ENCODE measurements at places on chromosomes 12 and 14.

- no peak for DNase-seq
Observed at GRCh38 chr12:78420991-78421390, 443.6 kb upstream of the SYT1 start.

DNA sequence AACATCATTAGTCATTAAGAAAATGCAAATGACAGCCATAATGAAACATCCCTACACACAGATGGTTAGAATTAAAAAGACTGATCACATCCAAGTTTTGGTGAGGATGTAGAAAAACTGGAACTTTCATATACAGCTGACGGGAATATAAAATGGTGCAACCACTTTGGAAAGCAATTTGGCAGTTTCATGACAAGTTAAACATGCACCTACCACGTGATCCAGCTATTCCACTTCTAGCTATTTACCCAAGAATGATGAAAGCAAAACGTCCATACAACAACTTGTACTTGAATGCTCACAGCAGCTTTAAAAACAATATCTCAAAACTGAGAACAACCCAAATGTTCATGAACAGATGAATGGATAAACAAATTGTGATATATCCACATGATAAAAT is 77.9 kb upstream of the AVPR1A start:
- no peak for DNase-seq

DNA sequence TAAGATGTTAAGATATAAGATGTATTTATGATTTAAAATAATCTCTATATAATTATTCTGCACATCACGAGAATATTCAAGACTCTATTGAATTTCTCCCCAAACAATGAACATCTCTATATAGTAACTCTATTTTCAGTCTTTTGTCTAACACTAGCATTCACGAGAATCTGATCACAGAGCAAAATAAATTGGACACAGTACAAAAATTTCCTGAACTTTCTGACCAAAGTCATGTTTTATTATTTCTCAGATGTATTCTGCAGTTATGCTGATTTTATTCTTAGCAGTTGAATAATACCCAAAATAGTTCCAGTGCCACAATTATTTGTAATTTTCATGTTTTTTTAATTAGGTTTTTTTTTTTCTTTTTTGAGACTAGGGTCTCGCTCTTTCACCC is 19.6 kb downstream of the EPS8 start:
- no peak for DNase-seq

- DNase-seq = no peak
Observed at GRCh38 chr12:15863372-15863771, 18.8 kb upstream of the STRAP start.

All from GM06990 (cell line).